ENCODE measurements at places on chromosomes 1 and 21. TPM values are rescaled to one million over a fixed set of nuclear protein-coding genes. Genes with fewer than 3 reads are reported as not detected.

GRCh38 chr1:23283667-23284602 lies 60.1 kb downstream of the HNRNPR start:
- no peak overlapping the region for H3K4me3 ChIP-seq
- H3K27ac ChIP-seq: peak overlapping the region; percentile 91
- H3K36me3 ChIP-seq: peaks cover 39% of the 10 kb centered on the region
- no peaks in the 10 kb centered on the region for H3K27me3 ChIP-seq
- no peak for DNase-seq

DNA sequence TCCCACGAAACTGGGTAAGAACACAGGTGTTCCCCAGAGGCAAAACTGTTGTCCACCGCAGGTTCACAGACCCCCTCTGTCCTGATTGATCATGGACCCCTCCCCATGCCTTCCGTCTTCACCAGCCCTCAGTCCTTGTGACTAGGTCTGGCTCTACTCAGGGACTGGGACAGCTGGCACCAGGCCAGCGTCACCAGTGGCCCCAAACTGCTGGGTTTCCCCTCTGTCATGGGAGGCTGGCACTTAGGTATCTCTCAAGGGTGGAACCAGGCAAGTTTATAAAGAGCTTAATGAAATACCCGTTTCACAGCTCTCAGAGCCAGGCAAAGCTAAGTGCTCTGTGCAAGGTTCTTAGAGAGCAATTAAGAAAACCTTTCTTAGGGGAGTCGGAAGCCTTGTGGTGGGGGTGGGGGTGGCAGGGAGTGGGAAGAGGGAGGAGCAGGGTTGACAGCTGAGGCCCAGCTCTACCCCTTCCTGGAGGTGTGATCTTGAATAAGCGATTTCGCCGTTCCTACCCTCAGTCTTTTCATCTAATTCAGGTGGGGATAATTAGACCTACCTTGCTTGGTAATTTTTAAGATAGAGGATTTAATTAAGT lies 35.0 kb upstream of the IFNLR1 start:
- H3K27me3 ChIP-seq: peaks cover 23% of the 10 kb centered on the region
- no peak overlapping the region for H3K4me3 ChIP-seq
- H3K4me1 ChIP-seq: no peaks in the 10 kb centered on the region
- no peak for DNase-seq
- H3K36me3 ChIP-seq: peaks cover 2% of the 10 kb centered on the region

DNA sequence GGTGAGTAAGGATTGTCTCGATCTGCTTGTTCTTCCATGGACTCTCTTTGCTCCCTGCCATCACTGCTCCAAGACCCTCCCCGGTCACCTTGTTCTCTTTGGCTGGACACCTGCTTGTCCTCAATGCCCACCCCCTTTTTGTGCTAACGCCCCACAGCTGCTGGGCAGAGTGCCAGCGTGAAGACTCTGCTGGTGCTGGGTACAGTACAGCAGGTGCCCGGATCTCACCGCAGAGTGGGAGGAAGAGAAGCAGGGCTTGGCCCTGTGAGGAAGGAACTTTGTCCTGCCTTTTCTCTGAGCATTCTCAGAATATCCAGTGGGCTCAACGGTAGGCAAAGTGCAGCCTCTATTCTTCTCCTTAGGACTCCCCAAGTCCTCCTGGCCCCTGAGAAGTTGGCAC lies 90.1 kb downstream of the PLXNA2 start:
- no peak overlapping the region for H3K4me3 ChIP-seq
- no peaks in the 10 kb centered on the region for H3K36me3 ChIP-seq

- DNase-seq: no peak
- peaks cover 5% of the 10 kb centered on the region for H3K36me3 ChIP-seq
- H3K4me3 ChIP-seq: no peak overlapping the region
Observed at GRCh38 chr1:91676030-91676429, 175.4 kb downstream of the CDC7 start.

DNA sequence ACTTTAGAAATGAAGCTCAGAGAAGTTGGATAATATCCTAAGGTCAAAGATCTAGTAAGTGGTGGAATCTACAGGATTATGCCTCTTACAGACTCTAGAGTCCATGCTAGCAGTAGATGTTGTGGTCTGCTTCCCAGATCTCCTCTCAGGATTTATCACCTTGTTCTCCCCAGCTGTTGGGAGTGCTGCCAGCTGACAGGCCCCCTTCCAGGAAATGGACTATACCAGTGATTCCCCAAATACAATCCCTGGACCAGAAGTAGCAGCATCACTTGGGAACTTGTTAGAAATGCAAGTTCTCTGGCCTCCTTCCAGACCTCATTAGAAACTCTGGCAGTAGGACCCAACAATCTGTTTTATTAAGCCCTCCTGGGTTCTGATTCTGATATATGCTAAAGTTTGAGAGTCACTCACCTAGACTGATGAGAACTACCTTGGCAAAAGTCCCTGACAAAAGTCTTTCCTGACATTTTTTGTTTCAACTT lies 24.5 kb upstream of the NTNG1 start:
- no peak overlapping the region for H3K27ac ChIP-seq
- no peak overlapping the region for H3K4me3 ChIP-seq
- no peaks in the 10 kb centered on the region for H3K36me3 ChIP-seq
- H3K27me3 ChIP-seq: no peaks in the 10 kb centered on the region
- H3K4me1 ChIP-seq: no peaks in the 10 kb centered on the region

- peaks cover 7% of the 10 kb centered on the region for H3K4me1 ChIP-seq
- peaks cover 28% of the 10 kb centered on the region for H3K36me3 ChIP-seq
- DNase-seq: no peak
- H3K4me3 ChIP-seq: no peak overlapping the region
Observed at GRCh38 chr1:232404227-232404626, 225.7 kb downstream of the SIPA1L2 start.

DNA sequence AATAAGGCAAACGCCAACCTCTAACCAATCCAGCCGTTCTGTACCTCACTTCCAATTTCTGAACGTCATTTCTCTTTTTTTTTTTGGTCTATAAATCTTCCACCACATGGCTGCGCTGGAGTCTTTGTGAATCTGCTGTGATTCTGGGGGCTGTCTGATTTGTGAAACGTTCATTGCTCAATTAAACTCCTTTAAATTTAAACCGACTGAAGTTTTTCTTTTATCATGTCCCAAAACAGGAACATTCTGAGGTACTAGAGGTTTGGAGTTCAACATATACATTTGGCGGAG lies 65.5 kb upstream of the BACH1 start:
- H3K4me3 ChIP-seq: no peak overlapping the region
- H3K27ac ChIP-seq: no peak overlapping the region
- H3K27me3 ChIP-seq: no peaks in the 10 kb centered on the region
- peaks cover 28% of the 10 kb centered on the region for H3K4me1 ChIP-seq
- H3K36me3 ChIP-seq: no peaks in the 10 kb centered on the region

DNA sequence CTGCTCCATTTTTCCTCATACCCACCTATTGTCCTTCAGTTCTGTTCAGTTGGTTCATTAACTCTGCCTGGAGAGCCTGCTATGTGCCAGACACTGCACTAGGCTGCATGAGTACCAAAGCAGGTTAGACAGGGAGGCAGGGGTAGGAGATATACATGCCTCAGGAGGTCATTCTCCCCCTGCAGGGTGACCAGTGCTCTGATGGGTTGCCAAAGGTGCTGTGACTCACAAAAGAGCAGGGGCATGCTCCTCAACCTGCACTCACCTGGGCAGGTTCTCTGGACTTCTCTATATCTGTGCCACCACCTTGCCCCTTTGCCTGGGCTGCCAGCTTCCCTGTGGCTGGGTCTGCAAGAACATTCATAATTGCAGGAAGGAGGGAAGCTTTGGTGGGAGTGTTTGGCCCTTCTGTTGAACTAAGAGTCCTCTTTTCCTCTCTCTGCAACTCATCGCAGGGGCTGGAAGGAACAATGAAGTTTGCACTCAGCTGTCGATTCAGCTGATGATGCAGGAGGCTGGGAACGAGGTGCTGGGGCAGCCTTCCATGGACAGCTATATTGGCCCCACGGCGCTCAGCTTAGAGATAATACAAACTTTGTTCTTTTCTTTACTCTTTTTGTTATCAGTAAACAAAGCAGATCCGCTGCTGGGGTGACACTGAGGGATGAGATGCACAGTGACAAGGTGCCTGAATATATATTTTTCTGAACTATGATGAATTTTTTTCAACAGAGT lies 356.4 kb upstream of the PLXNA2 start:
- no peak for DNase-seq
- no peak overlapping the region for H3K27ac ChIP-seq
- H3K4me3 ChIP-seq: no peak overlapping the region
- H3K27me3 ChIP-seq: no peaks in the 10 kb centered on the region
- no peaks in the 10 kb centered on the region for H3K4me1 ChIP-seq

GRCh38 chr1:190170321-190170720 lies 307.3 kb downstream of the BRINP3 start:
- no peaks in the 10 kb centered on the region for H3K36me3 ChIP-seq
- no peak overlapping the region for H3K4me3 ChIP-seq
- H3K4me1 ChIP-seq: peaks cover 43% of the 10 kb centered on the region
- no peak for DNase-seq
- peak overlapping the region; percentile 78 for H3K27ac ChIP-seq

GRCh38 chr1:236998546-236998945 lies 5.7 kb downstream of the MT1HL1 start:
- no peak overlapping the region for H3K27ac ChIP-seq
- H3K4me1 ChIP-seq: no peaks in the 10 kb centered on the region
- peaks cover 9% of the 10 kb centered on the region for H3K27me3 ChIP-seq
- no peak overlapping the region for H3K4me3 ChIP-seq
- no peak for DNase-seq
- no peaks in the 10 kb centered on the region for H3K36me3 ChIP-seq

GRCh38 chr1:167720965-167721616 lies 691 bp upstream of the MPZL1 start:
- H3K27me3 ChIP-seq: no peaks in the 10 kb centered on the region
- H3K36me3 ChIP-seq: peaks cover 4% of the 10 kb centered on the region
- peak overlapping the region; percentile 93 for H3K4me3 ChIP-seq

- no peak for DNase-seq
- no peak overlapping the region for H3K27ac ChIP-seq
- no peaks in the 10 kb centered on the region for H3K4me1 ChIP-seq
- H3K27me3 ChIP-seq: no peaks in the 10 kb centered on the region
- no peak overlapping the region for H3K4me3 ChIP-seq
Observed at GRCh38 chr1:178910023-178910422, 39.1 kb upstream of the ANGPTL1 start.

DNA sequence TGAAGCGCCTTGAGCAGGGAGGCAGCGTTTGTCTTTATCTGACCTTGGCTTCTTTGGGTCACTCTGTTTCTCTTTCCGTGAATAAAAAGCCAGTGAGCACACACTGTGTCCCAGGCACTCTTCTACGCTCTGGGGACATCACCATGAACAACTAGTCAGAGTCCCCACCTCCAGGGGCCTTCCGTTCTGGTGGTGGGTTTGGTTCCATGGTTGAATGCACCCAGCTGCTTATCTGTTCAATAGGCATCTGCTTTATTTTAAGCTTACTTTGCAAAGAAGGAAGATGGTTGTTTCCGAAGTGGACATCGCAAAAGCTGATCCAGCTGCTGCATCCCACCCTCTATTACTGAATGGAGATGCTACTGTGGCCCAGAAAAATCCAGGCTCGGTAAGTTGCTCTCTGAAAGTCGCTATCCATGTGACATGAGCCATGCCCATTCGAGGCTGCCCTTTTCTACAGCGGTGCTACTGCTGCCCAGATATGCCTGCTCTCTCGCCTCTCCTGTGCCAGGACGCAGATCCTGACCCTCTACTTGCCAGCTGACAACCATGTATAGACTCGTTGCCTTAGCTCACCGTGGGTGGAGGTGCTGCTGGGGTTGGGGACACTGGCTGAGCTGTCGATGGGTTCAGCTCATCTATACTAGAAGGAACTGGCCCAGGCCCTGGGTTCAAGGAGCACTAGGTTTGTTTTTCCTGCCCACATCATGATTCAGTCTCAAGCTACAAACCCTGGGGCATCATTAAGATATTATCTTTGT lies 5.9 kb downstream of the MX1 start:
- H3K4me1 ChIP-seq: no peaks in the 10 kb centered on the region
- H3K36me3 ChIP-seq: no peaks in the 10 kb centered on the region
- no peak overlapping the region for H3K4me3 ChIP-seq
- H3K27me3 ChIP-seq: peaks cover 5% of the 10 kb centered on the region
- peak; percentile 54 for DNase-seq

DNA sequence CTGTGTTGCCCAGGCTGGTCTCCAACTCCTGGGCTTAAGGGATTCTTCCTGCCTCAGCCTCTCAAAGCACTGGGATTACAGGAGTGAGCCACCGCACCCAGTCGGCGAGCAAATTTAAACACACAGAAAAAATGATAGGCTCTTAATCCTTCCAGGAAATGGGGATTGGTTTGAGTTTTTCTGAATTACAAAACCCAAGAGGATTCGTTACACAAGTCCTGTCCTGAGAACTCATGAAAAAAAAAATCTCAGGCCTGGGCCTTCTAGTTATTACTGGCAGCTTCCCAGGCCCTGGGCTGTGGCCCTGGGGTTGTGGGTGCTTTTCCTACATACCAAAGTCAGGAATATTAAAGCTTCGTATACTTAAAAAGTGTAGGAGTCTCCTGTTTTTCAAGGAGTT lies 6.3 kb upstream of the IFNGR2 start:
- no peak overlapping the region for H3K4me3 ChIP-seq
- H3K4me1 ChIP-seq: peaks cover 49% of the 10 kb centered on the region
- H3K27me3 ChIP-seq: no peaks in the 10 kb centered on the region
- H3K27ac ChIP-seq: peak overlapping the region; percentile 91

GRCh38 chr1:26945728-26946127 lies 14.5 kb downstream of the KDF1 start:
- peaks cover 32% of the 10 kb centered on the region for H3K36me3 ChIP-seq
- H3K4me1 ChIP-seq: no peaks in the 10 kb centered on the region
- no peak for DNase-seq
- H3K4me3 ChIP-seq: no peak overlapping the region
- H3K27me3 ChIP-seq: no peaks in the 10 kb centered on the region
- no peak overlapping the region for H3K27ac ChIP-seq

- H3K27me3 ChIP-seq: peaks cover 4% of the 10 kb centered on the region
- H3K4me1 ChIP-seq: peaks cover 56% of the 10 kb centered on the region
- no peak overlapping the region for H3K27ac ChIP-seq
- peaks cover 5% of the 10 kb centered on the region for H3K36me3 ChIP-seq
Observed at GRCh38 chr1:114508386-114508898, 2.6 kb downstream of the TRIM33 start.

GRCh38 chr21:42681296-42682206 lies 28.1 kb downstream of the PDE9A start:
- H3K27me3 ChIP-seq: peaks cover 7% of the 10 kb centered on the region
- no peak overlapping the region for H3K27ac ChIP-seq
- H3K4me3 ChIP-seq: no peak overlapping the region
- peaks cover 40% of the 10 kb centered on the region for H3K4me1 ChIP-seq
- no peak for DNase-seq
- H3K36me3 ChIP-seq: no peaks in the 10 kb centered on the region

DNA sequence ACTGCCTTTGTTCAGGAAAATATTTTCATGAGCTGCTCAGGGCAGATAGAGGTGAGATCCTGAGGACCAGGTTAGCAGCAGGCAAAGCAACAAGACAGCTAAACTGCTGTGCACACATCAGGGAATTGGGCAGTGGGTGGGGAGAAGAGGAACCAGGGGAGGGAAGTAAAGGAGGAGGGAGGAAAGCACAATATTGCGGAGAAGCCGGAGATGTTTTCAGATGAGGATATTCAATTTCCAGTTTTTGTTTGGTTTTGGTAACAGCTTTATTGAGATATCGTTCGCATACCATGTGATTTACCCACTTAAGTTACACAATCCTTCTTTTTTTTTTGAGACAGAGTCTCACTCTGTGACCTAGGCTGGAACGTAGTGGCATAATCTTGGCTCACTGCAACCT lies 34.5 kb downstream of the EPHA10 start:
- no peaks in the 10 kb centered on the region for H3K36me3 ChIP-seq
- H3K4me1 ChIP-seq: no peaks in the 10 kb centered on the region
- no peak overlapping the region for H3K4me3 ChIP-seq
- DNase-seq: no peak
- H3K27me3 ChIP-seq: peaks cover 45% of the 10 kb centered on the region

MAEL gene
- total RNA-seq: not detected

ITSN1 gene
- 49.9 TPM for total RNA-seq

PPP1R15B gene
- 47.4 TPM for total RNA-seq

VCAM1 gene
- total RNA-seq: 9.6 TPM

PLD5 gene
- total RNA-seq: not detected

GBP7 gene
- not detected for total RNA-seq

NECTIN4 gene
- not detected for total RNA-seq

DPYD gene
- total RNA-seq: 44.0 TPM

PROK1 gene
- not detected for total RNA-seq

SMAP2 gene
- 12.7 TPM for total RNA-seq
